ENCODE measurements at places on chromosomes 6 and 20.

DNA sequence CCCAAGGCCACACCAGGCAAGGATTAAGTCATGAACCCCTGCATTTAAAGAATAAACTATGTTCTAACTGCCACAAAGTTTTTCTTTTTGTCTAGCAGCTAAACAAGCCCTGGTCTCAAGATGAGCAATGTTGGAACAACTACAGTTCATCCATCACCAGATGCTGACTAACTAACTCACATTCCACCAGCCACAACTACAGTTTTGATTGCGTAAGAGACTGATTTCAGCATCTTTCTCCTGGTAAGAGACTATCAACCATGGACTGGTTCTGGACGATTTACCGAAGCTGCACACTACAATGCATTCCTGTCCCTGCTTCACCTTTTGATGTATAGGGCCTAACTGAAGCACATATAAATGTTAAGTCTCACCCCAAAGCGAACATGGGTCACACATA lies 43.0 kb downstream of the F13A1 start:
- no peak for DNase-seq

GRCh38 chr6:90469906-90470305 lies 117.0 kb downstream of the MAP3K7 start:
- no peak for DNase-seq

DNA sequence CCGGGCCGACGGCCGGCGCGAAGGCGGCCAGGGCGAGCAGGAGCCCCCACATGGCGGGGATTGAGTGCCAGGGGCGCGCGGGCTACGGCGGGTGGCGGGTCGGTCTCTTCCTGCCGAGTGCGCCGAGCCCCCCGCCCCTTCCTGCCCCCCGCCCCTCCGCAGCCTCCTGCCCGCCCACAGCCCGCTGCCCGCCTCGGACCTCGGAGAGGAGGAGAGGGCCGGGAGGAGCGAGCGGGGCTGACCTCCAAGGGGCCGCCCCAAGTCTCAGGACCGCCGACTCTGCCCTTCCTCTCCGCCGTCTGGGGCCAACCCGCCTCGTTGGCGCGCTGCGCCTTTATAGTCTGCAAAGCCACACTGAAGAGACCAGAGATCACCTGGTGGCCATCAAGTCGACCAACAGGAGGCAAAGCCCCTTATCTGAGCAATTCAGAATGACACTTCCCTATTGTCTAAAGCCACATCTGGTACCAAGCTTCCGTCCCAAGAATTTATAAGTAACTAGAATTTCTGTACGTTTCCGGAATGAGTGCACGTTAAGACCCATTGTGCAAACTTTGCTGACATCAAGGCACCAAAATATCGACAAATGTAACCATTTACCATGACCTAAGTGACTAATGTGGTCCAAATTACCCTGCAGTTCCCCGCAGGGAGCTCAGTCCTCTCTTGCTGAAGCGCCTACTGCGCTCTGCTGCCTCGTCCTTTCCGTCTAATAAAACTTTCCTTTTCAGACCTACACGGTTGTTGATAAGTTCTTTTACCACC lies at the start of gene CPXM1:
Gene CPXM1, minus strand, starts transcription at position 107 of the 765 bp plus-strand sequence. Its CDS starts 55 bp downstream, at position 52.
- peak; percentile 90 for DNase-seq

- DNase-seq, result no peak
Measured at GRCh38 chr6:127762284-127762683, 138.6 kb downstream of the THEMIS start.

DNA sequence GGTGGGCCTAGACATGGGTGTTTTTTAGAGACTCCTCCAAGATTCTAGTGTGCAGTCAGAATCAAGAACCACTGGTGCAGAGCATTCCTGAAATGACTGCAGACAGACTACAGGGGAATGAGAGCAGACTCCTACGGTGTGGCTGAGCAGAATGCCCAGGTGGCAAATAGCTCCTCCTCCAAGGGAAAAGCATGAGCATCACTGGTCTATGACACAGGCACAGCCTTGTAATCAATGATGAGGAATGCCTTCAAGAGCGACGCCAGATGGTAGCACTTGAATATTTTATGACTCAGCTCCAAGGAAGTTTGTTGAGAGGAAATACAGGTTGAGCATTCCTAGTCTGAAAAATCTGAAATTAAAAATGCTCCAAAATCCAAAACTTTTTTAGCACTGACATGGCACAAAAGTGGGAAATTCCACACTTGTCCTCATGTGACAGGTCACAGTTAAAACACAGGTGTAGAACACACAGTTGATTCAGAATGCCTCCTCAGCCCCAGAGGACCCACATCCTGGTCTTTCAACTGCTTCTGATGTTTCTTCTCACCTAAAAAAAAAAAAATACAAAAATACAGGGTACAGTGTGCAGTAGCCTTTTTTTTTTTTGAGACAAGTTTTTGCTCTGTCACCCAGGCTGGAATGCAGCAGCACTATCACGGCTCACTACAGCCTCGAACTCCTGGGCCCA lies 10.6 kb upstream of the FAM8A1 start:
- peak; percentile 53 for DNase-seq

DNA sequence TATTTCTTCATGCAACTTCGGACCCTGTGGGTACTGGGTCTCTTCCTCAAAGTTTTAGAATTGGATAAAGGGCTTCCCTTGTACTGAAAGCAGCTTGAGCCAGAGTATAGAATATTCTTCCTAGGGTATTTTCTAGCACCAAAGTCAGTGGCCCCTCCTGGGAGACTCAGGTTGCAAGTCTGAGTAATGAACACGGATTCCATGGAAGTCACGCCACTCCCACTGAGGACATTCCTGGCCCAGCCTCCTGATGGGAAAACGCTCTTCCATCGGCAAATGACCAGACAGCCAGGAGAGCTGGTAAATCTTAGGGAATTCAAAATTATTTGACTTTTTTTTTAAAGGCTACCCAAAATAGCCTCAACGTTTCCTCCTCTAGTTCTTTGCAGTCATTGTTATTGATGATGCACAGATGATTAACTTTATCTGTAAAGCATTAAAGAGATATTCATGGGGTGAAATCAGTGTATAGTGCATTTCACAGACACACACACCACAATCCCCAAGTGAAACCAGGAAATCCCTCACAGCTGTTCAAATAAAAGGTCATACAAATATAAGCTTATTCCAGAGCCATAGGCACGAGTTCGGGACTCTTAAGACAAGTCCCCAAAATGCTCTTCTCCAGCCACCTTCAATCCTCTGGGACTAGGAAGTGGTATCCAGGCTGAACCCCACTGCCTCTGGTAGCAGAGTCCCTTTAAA lies 248.8 kb downstream of the SOD2 start:
- no peak for DNase-seq

- DNase-seq, result no peak
Measured at GRCh38 chr6:168501561-168501960, 60.6 kb downstream of the SMOC2 start.

- peak; percentile 55 for DNase-seq
Measured at GRCh38 chr6:152094992-152095592, 287.6 kb downstream of the ESR1 start.

GRCh38 chr20:48766961-48767960 lies 60.5 kb downstream of the PREX1 start:
- DNase-seq, result no peak

GRCh38 chr6:112839525-112839961 lies 492.4 kb downstream of the RFPL4B start:
- no peak for DNase-seq

GRCh38 chr6:12289365-12289919 lies 719 bp upstream of the EDN1 start:
- DNase-seq, result peak; percentile 67

DNA sequence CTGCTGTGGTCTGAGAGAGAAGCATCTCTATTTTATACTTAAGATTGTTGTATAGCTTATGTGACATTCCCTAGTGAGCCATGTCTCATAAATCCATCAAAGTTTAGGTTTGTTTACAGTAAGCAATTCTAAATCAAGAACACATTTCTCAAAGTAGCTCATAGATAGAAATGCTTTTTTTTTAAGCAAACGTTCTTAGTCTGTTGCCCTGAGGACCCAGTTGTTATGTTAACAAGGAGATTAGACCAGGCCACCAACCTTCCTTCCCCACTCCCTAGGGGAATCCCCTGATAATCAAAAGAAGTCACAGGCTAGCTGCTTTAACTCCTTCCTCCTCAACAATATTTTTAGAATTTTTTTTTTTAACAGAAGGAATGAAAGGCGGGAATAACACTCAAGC lies 169.0 kb downstream of the FUT9 start:
- peak; percentile 26 for DNase-seq

DNA sequence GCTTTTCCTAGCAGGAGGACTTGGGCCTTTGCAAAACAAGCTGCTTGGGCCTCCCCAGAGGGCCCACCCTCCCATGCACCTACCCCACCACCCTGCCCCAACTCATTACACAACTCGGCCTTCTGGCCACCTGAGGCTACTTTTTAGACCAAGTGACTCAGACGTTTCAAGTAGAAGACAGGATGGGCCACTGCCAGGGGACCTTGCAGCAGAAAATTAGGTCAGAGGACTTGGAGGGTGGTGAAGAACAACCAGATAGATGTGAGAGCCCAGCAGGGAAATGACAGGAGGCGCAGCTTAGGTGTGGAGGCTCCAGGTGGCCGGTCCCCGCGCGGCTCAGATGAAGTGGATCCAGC lies 1.4 kb downstream of the PPP1R3D start:
- DNase-seq, result no peak

DNA sequence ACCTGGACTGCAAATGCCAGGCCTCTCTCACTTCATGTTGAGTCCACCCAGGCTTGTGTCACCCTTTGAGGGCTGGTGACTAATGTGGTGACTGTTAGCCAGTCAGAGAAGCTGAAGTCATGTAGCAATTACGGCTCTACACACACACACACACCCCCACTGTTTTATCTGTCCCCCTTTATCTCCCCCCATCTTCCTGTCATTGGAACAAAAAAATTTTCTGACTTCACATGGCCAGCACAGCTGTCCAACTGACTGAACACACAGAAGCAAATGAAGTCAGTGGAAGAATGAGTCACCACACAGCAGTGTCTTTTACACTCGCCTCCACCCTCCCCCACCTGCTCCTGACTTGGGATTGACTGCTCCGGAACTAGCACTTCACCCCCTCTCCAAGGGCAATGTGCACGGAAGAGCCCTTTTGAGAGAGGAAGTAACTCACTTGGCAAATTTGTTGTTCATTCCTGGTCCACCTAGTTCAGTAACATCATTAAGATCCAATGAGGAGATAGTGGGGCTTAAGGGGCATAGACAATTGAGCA lies 198.0 kb downstream of the RNF144B start:
- DNase-seq, result peak; percentile 13
